ENCODE measurements at places on chromosomes 5 and 9.

DNA sequence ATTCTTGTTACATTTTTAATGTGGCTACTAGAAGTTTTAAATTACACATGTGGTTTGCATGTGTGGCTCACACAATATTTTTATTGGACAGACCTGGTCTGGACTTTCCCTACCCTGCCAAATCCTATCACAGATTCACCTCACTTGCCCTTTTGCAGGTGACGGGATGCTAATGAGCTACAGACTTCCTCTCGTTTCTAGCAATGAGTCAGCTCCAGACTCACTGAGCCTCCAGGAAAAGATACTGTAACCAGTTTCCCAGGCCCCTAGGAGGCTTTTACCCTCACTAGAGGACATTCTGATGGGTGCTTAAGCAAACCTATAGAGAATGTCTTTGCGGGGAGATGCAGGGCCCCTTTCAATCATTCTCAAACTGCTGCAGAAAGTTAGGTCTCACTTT, 135.4 kb downstream of the WDR41 start:
- no peak for DNase-seq

DNA sequence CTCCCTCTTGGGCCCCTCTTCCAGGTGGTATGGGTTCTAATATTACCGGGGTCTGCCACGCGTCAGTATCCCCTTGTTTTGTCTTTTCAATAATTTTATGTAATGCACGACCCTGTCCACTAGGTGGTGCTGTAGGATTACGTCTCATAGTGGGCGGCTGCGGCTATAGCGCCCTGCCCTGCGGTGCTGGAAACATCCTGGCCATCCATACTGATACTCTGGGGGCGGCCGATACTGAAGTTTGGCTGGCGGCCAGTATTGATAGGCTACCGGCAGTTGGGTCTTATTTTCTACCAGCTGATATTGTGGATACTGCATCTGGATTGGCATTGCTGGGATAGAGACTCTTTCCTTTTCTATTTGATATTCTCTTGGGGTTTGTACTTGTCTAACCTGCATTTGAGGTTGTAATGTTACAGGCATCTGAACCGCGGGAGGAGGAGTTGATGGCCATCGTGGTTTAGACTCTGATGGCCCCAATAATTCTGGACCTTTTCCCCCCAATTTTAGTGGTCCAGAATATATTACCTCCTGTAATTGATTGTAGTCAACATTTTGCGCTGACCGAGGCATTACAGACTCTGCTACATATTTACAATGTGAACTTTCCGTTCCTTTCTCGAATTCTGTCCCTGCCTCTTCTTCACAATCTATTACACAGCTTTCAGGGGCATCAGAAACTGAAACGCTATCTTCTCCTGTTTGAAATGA, 3.3 kb upstream of the TMEM141 start:
- peak; percentile 77 for DNase-seq

DNA sequence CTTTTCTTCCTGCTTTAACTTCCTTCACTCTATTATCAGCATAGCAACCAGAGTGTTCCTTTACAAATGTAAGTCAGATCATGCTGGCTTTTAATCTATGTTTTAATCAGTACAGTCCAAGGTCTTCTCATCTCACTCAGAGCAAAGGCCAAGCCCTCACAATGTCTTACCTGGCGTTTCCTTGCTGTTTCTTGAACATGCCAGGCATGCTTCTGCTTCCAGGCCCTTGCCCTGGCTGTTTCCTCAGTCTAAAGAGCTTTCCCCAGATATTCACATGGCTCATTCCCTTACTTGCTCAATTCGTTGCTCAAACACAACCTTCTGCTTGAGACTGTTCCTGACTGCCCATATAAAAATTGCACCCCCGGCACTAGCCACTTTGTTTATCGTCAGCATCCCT, 121.7 kb upstream of the GLRA1 start:
- no peak for DNase-seq

GRCh38 chr5:177588413-177588909, 3.5 kb upstream of the TMED9 start:
- no peak for DNase-seq

GRCh38 chr5:92653730-92654461, 927.1 kb downstream of the NR2F1-AS1 start:
- DNase-seq: no peak

- DNase-seq: no peak
Measured at GRCh38 chr5:151202381-151203139, 21.3 kb downstream of the CCDC69 start.

GRCh38 chr9:75063556-75064305, 24.2 kb downstream of the NMRK1 start:
- DNase-seq: no peak

DNA sequence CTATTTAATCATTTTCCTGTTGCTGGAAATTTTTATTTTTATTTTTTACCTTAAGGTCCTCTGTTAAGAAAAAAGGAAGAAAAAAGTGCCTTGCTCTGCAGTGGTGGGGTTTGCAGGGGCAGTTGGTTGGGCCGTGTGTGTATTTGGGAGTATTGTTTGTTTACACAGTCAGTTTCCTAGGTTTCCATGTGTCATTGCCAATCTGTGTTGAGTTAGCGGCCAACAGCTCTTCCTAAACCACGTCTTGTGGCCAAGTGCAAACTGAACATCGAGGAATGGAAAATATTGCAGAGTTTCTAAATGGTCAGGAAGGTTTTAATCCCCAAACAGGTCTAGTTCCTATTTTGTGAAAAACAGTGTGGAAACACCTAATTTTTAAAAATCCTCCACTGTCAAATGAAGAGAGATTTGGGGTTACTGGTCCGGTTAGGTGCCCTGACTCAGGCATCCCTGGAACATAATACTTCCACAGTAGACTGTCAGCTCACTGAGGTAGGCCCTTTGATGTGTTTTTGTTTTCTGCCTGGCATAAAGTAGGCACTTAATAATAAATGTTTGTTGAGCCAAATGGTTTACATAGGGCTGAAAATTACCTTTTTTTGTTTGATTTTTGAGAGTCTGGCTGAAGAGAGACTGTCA, 37.0 kb downstream of the MAMDC2 start:
- no peak for DNase-seq

DNA sequence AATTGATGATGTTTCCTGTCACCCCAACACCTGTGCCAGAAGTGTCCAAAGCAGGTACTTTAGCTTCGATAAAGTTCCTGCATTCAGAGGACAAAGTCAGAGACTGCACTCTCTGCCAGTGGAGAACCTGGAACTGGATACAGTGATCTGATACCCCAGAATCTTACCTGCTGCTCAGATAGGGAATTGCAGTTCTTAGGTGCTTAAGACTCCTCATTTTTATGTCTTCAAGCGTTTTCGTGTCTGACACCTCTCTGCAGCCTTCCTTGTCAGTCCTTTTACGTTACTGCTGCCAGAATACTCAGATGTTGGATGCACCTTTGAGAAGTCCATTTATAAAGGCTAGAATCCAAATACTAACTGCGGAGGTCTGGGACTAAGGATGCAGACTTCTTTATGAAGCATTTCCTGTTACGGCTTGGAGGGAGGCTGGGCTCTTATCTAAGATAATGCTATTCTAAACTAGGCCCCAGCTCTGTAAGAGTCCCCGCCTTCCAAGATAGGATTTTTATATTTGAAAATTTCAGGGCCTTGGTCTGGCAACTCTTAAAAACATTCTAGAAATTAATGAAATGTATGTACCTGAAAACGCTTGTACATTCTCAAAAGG, 1.9 kb downstream of the ISOC1 start:
- no peak for DNase-seq

- no peak for DNase-seq
Measured at GRCh38 chr9:15831384-15831783, 278.5 kb downstream of the CCDC171 start.

DNA sequence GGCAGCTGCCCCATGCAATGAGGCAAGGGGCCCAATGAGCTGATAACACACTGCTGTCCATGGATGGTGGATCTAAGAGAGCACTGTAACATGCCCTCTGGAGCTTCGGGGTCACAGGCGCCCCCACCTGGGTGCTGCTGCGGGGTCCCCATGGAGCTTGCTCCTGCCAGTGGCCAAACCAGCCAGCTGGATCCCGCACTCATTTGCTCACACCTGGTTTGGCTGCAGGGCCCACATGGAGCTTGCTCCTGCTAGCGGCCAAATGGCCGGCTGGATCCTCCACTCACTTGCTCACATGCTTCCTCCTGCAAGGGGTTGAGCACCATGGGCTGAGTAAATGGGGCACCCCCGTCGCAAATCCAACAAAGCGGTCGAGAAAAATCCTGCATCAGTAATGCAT, 68.3 kb upstream of the ARL15 start:
- no peak for DNase-seq

- DNase-seq: no peak
Measured at GRCh38 chr9:122900791-122901190, 4.4 kb downstream of the RC3H2 start.

- DNase-seq: no peak
Measured at GRCh38 chr5:73299665-73300336, 126.8 kb downstream of the TMEM174 start.

DNA sequence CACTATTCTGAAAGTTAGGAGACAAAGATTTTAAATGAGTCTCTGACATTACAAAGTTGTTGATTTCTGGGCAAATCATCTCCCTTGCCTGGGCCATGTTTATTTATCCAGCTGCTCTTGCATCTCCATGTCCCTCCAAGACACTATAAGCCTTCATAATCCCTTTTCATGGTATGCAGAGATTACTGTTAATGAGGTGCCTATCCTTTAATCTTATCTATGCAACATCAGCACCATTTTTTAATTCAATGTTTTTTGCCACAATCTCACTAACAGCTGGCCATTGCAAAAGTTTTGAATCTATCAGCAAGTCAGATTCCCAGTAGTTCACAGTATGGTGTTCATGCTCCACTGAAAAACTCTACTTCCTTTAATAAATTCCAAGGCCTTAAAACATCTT, 108.5 kb upstream of the PTPRD start:
- DNase-seq: no peak

DNA sequence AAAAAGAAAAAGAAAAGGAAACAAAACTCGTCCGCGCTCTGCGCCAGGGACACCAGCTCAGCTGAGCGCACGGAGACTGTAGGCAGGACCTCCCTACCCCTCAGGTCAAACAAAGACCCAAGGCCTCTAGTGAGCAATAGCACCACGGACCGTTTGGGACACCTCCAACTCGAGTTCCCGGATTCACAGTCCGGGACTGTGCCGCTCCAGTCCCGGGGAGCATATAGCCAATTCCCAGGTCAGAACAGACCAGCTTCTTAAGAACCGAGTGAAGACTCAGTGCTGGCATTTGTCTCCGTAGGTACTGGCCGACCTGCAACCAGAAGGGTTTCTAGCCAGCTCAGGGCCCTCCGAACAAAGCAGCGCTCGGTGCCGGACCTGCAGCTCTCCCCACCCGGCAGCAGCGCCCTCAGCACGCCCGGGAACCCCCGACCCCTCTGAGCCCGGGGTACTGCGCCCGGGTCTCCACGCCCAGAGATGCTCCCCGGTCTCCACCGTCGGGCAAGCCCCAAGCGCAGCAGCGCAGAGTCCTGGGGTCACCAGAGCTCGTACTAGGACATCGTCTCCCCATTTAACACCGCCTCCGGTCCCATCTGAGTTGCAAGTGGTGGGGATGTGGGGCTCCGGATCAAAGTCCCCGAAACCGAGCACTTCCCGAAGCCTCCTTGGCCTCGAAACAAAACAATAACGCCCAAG, 591 bp downstream of the ABCA1 start:
- DNase-seq: peak; percentile 33

GRCh38 chr5:45642370-45642769, 53.8 kb downstream of the HCN1 start:
- no peak for DNase-seq

- no peak for DNase-seq
Measured at GRCh38 chr9:127388856-127389238, 8.1 kb upstream of the SLC2A8 start.

GRCh38 chr9:125726456-125727132, 19.6 kb upstream of the MAPKAP1 start:
- no peak for DNase-seq

DNA sequence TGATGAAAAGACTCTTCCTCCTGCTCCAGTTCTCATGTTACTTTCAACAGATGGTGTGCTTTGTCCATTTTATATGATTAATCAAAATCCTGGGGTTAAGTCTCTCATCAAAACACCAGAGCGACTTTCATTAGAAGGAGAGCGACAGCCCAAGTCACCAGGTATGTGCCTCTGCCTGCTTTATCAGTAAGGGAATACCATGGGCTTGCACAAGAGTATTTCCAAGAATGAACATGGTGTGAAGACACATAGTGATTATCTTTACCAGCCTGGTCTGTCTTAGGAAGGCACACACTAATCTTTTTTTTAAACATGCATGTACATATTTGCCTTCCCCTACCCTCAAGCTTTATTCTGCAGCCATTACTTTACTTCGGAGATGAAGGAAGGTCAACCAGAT, 15.2 kb downstream of the NUP214 start:
- DNase-seq: no peak

- DNase-seq: peak; percentile 23
Measured at GRCh38 chr5:168086104-168086610, 205.3 kb upstream of the WWC1 start.

DNA sequence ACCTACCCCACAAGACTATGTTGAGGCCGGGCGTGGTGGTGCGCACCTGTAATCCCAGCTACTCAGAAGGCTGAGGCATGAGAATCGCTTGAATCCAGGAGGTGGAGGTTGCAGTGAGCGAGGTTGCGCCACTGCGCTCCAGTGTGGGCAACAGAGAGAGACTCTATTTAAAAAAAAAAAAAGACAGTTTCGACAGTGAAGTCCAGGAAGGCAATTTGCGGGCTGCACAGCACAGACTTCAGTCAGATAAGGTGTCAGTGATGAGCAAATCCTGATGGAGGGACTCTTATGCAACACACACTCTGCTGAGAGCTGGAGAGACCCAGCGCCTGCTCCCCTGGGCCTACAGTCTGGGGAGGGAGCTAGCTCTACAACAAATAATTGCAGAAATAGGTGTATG, 14.2 kb downstream of the CCNJL start:
- DNase-seq: peak; percentile 58

DNA sequence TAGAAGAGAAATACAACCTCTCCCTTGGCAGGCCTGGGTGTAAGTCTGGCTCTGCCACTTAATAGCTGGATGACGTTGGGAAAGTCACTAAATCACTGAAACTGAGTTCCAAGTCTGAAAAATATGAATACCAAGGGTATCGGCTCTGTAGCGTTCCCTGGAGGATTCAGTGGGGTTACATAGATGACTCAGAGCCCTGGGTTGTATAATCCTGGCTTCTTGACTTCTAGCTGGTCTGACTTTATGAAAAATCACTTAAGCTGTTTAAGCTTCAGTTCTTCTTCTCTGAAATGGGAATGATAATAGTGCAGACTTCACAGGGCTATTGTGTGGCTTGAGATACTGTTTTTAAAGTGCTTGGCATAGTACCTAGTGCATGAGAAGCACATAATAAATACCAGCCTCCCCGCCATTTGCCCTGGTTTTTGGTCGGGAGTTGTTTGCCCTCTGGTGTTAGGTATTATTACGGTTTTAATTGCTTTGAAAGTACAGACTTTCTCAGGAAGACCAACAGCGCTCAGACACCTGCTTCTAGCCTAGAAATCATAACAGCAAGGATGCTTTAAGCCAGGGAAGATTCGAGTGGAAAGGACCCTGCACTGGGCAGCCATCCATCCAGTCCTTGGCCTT, 43.0 kb downstream of the CYFIP2 start:
- no peak for DNase-seq

All from large intestine (tissue), 12 donors.